Trophoblast cell (in vitro differentiated cells and primary cell): ENCODE measurements at places on chromosomes 13 and 19.

GRCh38 chr19:30842926-30843325 is 470.7 kb downstream of the ZNF536 start:
- no peaks in the 10 kb centered on the region for H3K27me3 ChIP-seq
- H3K36me3 ChIP-seq, result no peaks in the 10 kb centered on the region
- H3K4me1 ChIP-seq, result no peaks in the 10 kb centered on the region
- no peak overlapping the region for H3K27ac ChIP-seq

DNA sequence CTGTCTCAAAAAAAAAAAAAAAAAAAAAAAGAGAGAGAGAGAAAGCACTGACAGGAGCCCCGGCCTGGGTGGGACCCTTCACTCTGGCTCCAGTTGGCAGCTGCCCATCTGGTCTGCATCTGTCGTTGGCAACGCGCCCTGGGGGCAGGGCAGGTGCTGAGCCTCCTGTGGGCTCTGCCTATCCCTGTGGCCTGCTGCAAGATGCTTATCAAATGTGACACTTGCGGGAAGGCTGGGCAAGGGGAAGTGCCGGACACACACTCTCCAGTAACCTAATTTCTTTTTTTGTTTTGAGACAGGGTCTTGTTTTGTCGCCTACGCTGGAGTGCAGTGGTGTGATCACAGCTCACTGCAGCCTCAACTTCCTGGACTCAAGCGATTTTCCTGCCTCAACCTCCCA is 10.7 kb upstream of the KPTN start:
- H3K4me3 ChIP-seq, result no peak overlapping the region
- no peak for DNase-seq
- H3K27ac ChIP-seq, result no peak overlapping the region
- no peaks in the 10 kb centered on the region for H3K4me1 ChIP-seq

- H3K27me3 ChIP-seq, result no peaks in the 10 kb centered on the region
- H3K36me3 ChIP-seq, result no peaks in the 10 kb centered on the region
- no peaks in the 10 kb centered on the region for H3K4me1 ChIP-seq
These were observed 19.1 kb downstream of the C19orf12 start for GRCh38 chr19:29695765-29696564.

- H3K4me1 ChIP-seq, result peaks cover 4% of the 10 kb centered on the region
- H3K36me3 ChIP-seq, result peaks cover 9% of the 10 kb centered on the region
- H3K27me3 ChIP-seq, result no peaks in the 10 kb centered on the region
- no peak for DNase-seq
- no peak overlapping the region for H3K27ac ChIP-seq
- no peak overlapping the region for H3K4me3 ChIP-seq
These were observed 15.7 kb downstream of the PLEKHF1 start for GRCh38 chr19:29680937-29681336.

DNA sequence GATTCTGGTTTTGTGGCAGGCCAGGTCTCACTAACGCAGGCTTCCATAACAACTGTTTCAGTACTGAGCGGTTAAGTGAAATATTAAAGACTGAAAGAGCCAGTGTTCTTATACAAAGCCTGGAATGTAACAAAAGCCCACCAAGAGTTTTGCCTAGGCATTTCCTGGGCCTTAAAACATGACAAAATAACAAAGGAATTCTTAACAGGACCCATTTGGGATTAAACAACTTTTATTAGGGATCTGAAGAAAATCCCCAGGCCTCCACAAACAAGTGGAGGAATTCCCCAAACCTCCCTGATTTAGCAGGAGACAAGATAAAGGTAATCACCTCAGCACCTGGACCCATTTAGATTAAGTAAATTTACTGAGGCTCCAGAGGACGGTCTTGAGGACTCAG is 799.7 kb upstream of the SPRY2 start:
- peaks cover 2% of the 10 kb centered on the region for H3K4me1 ChIP-seq
- no peaks in the 10 kb centered on the region for H3K27me3 ChIP-seq
- no peaks in the 10 kb centered on the region for H3K36me3 ChIP-seq
- no peak for DNase-seq
- H3K4me3 ChIP-seq, result no peak overlapping the region

DNA sequence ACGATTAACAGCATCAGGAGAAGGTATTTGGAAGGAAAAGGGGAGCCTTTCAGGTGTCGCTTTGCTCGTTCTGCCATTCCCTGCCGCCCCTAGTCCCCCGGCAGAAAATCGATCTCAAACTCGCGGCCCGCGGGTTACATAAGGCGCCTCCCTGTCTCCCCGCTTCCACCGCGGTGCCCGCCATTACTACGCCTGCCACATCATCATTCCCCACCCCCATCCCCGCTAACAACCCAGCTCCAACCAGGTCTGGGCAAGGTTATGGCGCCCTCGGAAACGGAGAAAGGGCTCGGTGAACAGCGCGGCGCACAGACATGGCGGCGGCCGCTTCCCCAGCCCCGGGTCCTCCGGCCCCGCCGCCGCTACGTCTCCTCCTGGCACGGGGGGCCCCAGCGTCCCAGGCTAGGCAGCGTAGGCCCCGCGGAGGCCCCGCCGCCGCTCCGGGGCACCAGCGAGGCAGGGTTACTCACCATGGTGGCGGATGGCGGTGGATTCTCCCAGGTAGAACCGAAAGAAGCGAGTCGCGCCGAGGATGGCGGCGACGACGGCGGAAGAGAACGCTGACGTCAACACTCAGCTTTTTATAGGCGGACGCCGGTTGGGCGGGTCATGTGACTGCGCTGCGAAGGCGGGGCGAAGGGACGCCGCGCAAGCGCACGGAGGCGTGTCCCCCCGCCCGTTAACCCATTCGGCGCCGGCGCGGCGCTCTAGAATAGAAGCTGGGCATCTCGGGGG is at the start of gene EEF2:
Gene EEF2, minus strand, starts transcription at position 556 of the 735 bp plus-strand sequence. Its CDS starts 83 bp downstream, at position 473.
- DNase-seq, result peak; percentile 96
- peaks cover 20% of the 10 kb centered on the region for H3K4me1 ChIP-seq
- H3K4me3 ChIP-seq, result peak within 1 kb of the TSS; percentile 95
- H3K27ac ChIP-seq, result peak within 1 kb of the TSS; percentile 88
- H3K36me3 ChIP-seq, result peaks cover 43% of the 10 kb centered on the region
- no peaks in the 10 kb centered on the region for H3K27me3 ChIP-seq

- no peak overlapping the region for H3K4me3 ChIP-seq
- H3K4me1 ChIP-seq, result peaks cover 7% of the 10 kb centered on the region
- peak; percentile 7 for DNase-seq
These were observed 250.6 kb downstream of the GPC6 start for GRCh38 chr13:93477238-93477637.

GRCh38 chr19:2720777-2721569 is at the start of gene DIRAS1:
Gene DIRAS1 (minus strand): TSS chr19:2721372. CDS start chr19:2717806, 3,566 bp downstream.
- H3K27ac ChIP-seq, result no peak within 1 kb of the TSS
- H3K4me1 ChIP-seq, result no peaks in the 10 kb centered on the region
- peaks cover 32% of the 10 kb centered on the region for H3K27me3 ChIP-seq
- DNase-seq, result no peak
- H3K36me3 ChIP-seq, result no peaks in the 10 kb centered on the region

DNA sequence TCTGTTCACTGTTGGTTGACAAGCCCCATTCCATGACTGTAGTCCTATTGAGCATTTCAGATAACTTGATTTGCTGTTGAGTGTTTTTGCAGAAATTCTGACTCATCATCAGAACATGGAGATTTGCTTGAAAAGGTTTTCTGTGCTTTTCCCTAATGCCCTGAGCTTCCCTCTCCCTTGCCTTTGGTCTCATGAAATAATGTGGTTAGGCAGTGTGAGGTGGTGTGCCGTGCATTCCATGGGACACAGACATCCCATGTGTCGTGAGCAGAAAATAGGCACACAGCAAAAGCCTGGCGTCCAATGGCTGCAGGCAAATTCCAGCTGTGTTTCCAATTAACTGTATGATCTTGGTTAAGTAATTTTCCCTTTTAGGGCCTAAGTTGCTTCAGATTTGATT is 197.4 kb downstream of the DLEU7 start:
- no peak overlapping the region for H3K27ac ChIP-seq
- no peaks in the 10 kb centered on the region for H3K36me3 ChIP-seq
- peak; percentile 98 for DNase-seq
- H3K27me3 ChIP-seq, result no peaks in the 10 kb centered on the region

- peak; percentile 2 for DNase-seq
- H3K4me3 ChIP-seq, result no peak overlapping the region
- no peaks in the 10 kb centered on the region for H3K4me1 ChIP-seq
- no peaks in the 10 kb centered on the region for H3K36me3 ChIP-seq
- H3K27ac ChIP-seq, result no peak overlapping the region
- H3K27me3 ChIP-seq, result no peaks in the 10 kb centered on the region
These were observed 183.7 kb upstream of the SPRY2 start for GRCh38 chr13:80524447-80525215.

DNA sequence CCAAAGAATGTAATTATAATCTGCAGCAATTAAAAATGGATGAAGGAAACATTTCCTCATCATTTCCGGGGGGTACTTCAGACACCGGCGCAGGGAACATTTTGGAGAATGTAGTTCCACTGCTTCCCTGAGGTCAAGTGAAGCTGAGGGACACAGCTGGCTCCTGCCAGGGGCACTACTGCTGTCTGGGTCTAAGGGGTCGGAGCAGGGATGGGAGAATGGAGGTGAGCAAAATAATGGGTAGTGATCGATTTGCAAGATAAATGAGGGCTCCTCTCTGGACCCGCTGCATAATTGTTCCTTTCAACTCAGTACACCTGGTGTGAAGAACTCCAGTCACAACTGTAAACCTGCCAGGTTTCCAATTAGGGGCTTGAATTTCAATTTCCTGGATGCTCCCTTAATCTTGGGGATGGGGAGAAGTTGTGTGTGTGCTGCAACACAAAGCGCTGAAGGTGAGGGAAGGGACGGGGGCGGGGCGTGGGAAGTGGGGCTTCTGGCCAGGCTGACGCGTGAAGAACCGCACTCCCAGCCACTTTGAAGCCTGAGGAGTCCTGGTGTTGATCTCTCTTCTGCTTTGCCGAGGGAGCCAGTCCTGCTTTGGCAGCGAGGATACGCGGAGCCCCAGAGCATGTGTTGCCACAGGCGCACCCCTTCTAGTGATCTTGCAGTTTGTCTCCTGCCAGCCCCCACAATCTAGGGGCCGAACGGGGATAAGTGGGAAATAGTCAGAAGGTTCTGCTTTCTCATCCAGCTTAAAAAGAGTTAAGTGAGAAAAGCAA is 57.9 kb upstream of the PCDH8 start:
- H3K27me3 ChIP-seq, result no peaks in the 10 kb centered on the region
- H3K36me3 ChIP-seq, result no peaks in the 10 kb centered on the region
- DNase-seq, result no peak
- H3K4me1 ChIP-seq, result peaks cover 8% of the 10 kb centered on the region
- H3K27ac ChIP-seq, result no peak overlapping the region
- no peak overlapping the region for H3K4me3 ChIP-seq

GRCh38 chr19:14683439-14683838 is 6.4 kb upstream of the ZNF333 start:
- H3K4me3 ChIP-seq, result no peak overlapping the region
- H3K27ac ChIP-seq, result no peak overlapping the region
- no peaks in the 10 kb centered on the region for H3K4me1 ChIP-seq
- DNase-seq, result no peak
- no peaks in the 10 kb centered on the region for H3K27me3 ChIP-seq
